Ammon's horn (tissue), 1 donor: ENCODE measurements at places on chromosomes 16 and 17.

DNA sequence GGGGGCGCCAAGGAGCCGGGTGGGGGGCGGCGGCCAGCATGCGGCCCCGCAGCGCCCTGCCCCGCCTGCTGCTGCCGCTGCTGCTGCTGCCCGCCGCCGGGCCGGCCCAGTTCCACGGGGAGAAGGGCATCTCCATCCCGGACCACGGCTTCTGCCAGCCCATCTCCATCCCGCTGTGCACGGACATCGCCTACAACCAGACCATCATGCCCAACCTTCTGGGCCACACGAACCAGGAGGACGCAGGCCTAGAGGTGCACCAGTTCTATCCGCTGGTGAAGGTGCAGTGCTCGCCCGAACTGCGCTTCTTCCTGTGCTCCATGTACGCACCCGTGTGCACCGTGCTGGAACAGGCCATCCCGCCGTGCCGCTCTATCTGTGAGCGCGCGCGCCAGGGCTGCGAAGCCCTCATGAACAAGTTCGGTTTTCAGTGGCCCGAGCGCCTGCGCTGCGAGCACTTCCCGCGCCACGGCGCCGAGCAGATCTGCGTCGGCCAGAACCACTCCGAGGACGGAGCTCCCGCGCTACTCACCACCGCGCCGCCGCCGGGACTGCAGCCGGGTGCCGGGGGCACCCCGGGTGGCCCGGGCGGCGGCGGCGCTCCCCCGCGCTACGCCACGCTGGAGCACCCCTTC lies 484 bp downstream of the FZD2 start:
- no peak for DNase-seq

DNA sequence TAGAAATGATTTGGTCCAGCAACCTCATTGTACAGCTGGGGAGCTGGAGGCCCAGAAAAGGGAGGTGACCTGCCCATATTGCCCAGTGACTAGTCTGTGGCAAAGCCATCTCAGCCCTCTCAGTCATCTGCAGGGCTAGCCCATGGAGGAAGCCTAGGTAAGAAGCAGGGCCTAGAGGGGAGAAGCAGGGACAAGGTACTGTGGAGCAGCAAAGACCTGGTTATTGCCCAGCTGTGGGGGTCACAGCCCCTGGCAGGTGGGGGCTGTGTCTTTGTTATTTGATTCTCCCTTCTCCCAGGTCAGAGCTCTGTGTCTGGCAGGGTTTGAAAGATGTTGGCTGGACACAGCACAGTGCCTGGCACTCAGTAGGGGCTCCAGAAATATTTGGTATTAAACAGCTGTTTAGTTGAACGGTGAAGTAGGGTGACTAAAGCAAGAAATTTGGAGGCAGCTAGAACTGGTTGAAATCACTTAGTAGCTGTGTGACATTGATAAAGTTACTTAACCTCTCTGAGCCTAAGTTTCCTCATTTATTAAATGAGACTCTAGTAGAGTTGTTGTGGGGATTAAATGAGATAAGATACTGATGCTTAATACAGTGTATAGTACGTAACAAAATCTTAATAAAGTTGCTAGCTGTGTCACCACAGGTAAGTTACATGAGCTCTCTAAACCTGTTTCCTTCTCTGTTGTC lies 17.3 kb downstream of the CCR7 start:
- no peak for DNase-seq

DNA sequence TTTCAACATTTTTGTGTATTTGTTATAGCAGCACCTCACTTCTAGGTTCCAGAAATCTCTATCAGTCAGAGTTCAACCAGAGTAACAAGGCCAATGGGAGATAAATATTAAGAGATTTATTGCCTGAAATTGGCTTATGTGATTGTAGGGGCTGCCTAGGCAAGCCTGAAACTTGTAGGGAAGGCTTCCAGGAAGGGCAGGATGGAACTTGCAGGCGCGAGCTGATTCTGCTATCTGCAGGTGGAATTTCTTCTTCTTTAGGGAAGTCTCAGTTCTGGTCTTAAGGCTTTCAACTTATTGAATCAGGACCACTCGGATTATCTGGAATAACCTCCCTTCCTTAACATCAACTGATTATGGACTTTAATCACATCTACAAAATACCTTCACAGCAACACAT lies 199.5 kb upstream of the NLRP1 start:
- DNase-seq: no peak

DNA sequence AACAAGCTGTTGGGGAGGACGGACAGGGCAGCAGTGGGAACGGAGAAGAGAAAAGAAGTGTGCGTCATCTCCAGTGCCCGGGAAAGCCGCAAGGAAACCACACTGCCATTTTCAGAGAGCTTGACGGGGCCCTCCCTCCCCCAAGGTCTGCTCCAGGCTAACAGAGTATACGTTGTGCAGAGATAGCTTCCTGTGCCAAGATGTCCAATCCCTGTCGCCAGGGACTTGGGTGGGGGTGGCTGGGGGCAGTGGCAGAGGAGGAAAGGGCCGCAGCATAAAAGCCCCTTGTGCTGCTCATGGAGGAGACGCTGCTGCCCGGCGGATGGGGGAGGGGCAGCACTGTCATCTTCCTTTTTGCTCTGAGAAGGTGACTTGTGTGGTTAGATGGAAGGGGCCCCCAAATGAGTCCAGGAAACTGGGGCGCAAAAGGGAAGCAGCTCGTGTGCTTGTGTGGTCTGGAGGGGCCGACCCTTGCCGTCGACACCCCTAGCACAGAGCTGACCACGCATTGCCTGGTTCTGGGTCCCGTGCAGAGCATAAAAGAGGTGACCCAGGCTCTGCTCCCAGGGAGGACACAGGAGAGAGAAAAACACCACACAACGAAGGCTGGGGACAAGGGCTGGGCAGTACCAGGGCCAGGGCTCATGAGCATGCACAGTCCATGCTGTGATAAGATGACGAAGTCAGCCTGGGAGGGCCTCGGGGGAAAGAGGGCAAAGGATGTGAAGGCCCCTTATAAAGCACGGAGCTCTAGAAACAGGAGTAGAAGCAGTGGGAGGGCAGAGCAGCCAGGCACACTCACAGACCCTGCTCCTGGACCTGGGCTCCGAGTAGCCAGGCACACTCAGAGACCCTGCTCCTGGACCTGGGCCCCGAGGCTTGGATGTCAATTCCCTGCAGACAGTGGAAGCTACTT lies 372.7 kb downstream of the SLC39A11 start:
- peak; percentile 24 for DNase-seq

DNA sequence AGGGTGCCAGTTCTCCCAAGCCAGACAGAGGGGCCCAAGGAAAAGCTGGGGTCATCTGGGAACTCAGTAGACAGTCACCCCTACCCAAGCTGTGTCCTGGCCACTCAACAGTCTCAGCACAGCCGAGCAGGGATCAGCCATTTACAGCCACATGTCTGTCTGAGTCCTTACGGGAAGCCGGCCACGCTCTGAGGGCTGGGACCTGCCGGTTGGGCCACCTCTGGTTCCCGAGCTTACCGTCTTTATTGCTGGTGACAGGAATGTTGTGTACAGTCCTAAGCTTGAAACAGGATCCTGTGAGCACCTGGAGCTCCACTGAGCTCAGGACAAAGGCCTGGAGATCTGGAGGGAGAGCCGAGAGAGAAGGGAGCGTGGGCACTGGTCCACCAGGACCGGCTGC lies 59.8 kb downstream of the TIMM22 start:
- DNase-seq: no peak
